ENCODE measurements at places on chromosomes 1 and 21.

DNA sequence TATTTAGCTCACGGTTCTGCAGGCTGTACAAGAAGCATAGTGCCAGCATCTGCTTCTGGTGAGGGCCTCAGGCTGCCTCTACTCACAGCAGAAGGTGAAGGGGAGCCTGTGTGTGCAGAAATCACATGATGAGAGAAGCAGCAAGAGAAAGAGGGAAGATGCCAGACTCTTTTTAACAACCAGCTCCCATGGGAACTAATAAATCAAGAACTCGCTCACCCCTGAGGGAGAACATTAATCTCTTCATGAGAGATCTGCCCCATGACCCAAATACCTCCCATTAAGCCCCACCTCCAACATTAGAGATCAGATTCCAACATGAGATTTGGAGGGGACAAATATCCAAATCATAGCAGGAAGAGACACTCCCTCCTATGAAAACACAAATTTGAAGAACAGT is 74.1 kb downstream of the OLFML2B start:
- DNase-seq = no peak

DNA sequence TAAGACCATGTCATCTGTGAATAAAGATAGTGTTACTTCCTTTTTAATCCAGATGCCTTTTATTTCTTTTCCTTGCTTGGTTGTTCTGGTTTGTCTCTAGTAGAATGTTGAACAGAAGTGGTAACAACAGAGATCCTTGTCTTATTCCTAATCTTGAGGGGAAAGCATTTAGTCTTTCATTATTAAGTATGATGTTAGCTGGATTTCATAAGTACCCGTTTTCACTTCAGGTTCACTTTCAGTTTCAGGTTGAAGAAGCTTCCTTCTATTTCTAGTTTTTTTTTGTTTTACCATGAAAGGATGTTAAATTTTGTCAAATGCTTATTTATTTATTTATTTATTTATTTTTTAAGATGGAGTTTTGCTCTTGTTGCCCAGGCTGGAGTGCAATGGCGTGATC is 22.3 kb upstream of the AGPAT3 start:
- no peak for DNase-seq

DNA sequence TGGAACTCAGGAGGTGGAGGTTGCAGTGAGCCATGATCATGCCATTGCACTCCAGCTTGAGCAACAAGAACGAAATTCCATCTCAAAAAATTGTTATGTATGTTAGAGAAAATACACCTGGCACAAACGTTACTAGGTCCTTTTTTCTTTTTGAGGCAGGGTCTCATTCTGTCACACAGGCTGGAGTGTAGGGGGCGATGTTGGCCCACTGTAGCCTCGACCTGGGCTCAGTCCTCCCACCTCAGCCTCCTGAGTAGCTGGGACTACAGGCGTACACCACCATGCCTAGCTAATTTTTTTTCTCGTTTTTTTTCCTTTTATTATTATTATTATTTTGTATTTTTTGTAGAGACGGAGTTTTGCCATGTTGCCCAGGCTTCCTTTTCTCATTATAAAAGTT is 4.4 kb downstream of the HAX1 start:
- DNase-seq = no peak

DNA sequence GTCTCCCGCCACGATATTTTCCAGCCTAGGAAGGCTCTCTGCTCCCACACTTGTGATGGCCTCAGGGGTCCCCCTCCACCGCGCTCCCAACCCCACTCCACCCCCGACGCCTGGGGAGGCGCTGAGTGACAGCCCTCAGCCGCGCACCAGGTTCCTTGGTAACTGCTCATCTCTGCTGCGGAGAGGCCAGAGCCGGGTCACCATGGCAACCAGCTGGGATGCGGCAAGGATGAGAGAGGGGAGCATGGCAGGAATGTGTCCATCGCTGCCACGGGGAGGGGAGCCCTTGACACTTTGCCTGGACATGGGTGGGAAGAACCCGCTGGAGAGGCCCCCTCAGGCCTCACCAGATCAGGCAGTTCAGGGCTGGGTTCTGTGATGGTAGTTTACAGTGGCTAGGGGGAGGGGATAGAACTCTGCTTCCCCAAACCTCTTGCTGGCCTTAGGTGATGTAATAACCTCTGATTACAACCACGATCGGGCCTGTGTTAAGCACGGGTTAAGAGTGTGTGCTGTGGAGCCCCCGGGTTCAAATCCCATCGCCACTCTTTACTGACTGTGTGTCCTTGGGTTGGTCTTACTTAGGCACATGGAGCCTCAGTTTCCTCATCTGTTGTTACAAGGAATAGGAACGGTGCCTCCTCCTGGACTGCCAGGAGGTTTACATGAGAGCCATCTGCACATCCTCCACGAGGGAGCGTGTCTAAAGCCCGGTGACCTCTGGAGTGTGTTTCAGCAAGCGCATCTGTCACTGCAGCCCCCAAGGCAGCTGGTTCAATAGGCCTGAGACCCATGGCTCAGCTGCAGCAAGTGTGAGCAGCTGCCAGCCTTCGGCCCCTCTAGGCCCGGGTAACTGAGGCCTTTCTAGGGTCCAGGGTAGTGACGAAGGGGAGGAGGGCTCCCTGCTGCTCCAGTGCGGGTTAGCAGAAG is 6.3 kb downstream of the KIF17 start:
- no peak for DNase-seq

- DNase-seq = no peak
Observed at GRCh38 chr1:1085171-1085841, 11.2 kb upstream of the RNF223 start.

DNA sequence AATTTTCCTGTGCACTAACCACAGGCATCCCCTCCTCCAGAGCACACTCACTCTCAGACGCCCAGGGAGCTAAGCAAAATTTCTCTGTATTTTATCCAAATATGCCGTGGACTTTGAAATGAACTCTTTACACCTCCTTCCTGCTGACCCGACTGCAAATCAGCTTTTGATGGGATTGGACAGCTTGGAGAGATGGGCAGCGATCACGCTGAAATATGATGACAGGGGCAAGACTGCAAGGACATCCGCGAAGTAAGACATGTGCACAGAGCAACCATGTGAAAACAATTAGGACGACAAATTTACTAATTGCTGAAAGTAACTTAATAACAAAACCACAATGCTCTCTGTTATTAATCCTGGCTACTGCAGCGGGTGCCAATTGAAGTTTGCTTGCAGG is 64.6 kb upstream of the CLDN14 start:
- DNase-seq = no peak

- DNase-seq = no peak
Observed at GRCh38 chr1:11448373-11449099, 30.4 kb upstream of the DISP3 start.

- DNase-seq = no peak
Observed at GRCh38 chr1:15958793-15959192, 17.1 kb downstream of the ZBTB17 start.

All from activated CD4-positive, alpha-beta T cell treated with anti-CD3 and anti-CD28 coated beads, Interleukin-2, amount 50 U/mL, for 24 hours (primary cell).